ENCODE measurements at places on chromosomes 4 and X. TPM values are rescaled to one million over a fixed set of nuclear protein-coding genes. Genes with fewer than 3 reads are reported as not detected.

The SRP72 gene
- 57.6 TPM for total RNA-seq

The HHIP gene
- total RNA-seq, result 0.49 TPM

DNA sequence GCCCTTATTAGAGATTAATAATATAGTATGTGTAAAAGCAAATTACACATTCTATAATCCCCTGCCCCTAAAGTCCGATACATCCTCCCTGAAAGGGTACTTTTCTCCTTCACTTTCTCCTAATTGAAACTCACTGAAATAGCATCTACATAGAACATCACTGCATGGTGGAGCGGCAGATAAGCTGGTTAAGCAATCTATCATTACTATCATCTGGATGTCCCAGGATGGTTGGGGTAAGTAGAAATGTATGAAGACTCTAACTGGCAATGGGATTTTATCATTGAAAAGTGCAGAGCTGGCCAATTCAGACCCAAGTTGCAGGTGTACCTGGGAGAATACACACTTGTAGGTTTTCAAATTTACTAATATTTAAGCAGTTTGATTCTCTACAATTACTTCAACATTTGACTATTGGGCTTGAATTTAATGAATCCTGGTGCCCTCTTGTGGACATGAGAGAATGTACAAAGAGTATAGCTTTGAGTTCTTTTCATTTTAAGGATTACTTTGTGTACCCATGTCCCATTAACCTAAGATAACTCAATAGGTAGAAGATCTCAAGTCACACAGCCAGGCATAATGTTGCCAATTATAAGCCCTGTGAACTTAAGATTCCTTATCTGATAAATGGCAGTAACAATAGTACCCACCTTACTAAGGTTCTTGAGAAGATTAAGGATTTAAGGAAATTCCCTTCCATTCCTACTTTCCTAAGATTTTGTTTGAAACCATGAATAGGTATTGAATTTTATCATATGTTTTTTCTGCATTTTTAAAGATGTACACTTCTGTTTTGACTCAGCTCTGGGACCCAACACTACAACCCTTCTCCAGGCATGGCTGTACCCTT lies 69.8 kb downstream of the SHROOM3 start:
- H3K4me1 ChIP-seq, result no peaks in the 10 kb centered on the region
- H3K36me3 ChIP-seq, result no peaks in the 10 kb centered on the region
- no peak overlapping the region for H3K4me3 ChIP-seq
- no peak overlapping the region for H3K27ac ChIP-seq
- H3K27me3 ChIP-seq, result no peaks in the 10 kb centered on the region

DNA sequence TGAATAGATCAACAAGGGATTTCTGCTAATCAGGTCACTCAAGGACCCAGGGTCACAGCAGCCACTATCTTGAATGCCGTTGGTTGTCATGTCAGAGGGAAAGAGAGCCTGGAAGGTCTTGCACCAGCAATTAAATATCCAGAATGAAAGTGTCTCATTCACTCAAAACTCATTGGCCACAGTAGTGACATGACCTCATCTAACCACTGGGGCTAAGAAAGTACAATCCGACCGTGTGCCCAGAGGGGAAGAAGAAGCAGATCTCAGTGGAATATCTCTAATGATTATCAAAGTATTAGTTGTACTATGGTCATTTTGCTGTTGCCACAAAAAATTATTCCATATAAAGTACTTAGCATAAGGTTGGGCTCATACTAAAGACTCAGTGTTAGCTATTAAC lies 210.0 kb downstream of the QDPR start:
- H3K27me3 ChIP-seq, result no peaks in the 10 kb centered on the region
- no peak overlapping the region for H3K4me3 ChIP-seq
- H3K27ac ChIP-seq, result no peak overlapping the region
- H3K36me3 ChIP-seq, result no peaks in the 10 kb centered on the region
- no peaks in the 10 kb centered on the region for H3K4me1 ChIP-seq
- no peak for DNase-seq

The C1GALT1C1 gene
- total RNA-seq, result 34.5 TPM

The HPGDS gene
- not detected for total RNA-seq

DNA sequence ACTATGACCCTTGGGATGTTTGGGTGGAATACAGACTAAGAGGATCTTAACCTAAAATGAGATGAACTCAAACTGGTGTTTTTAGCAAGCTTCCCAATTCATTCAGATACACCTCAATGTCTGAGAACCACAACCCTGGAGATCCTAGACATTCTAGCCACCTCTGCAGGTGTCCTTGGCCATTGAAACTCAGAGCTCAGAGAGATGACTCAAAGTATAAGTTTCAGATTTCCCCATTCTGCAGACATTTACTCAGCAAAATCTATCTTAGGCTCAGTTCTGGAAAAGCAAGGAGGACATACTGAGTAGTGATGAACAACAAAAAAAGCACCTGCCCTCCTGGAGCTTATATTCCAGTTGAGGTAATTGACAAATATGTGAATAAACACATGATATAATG lies 47.8 kb downstream of the COMMD8 start:
- H3K4me3 ChIP-seq, result no peak overlapping the region
- no peak overlapping the region for H3K27ac ChIP-seq
- no peaks in the 10 kb centered on the region for H3K27me3 ChIP-seq
- DNase-seq, result no peak
- H3K4me1 ChIP-seq, result peaks cover 10% of the 10 kb centered on the region

- H3K4me1 ChIP-seq, result peaks cover 19% of the 10 kb centered on the region
- no peaks in the 10 kb centered on the region for H3K36me3 ChIP-seq
- H3K27me3 ChIP-seq, result no peaks in the 10 kb centered on the region
- no peak overlapping the region for H3K4me3 ChIP-seq
- peak overlapping the region; percentile 75 for H3K27ac ChIP-seq
Measured at GRCh38 chrX:389021-389441, 2.3 kb upstream of the PPP2R3B start.

DNA sequence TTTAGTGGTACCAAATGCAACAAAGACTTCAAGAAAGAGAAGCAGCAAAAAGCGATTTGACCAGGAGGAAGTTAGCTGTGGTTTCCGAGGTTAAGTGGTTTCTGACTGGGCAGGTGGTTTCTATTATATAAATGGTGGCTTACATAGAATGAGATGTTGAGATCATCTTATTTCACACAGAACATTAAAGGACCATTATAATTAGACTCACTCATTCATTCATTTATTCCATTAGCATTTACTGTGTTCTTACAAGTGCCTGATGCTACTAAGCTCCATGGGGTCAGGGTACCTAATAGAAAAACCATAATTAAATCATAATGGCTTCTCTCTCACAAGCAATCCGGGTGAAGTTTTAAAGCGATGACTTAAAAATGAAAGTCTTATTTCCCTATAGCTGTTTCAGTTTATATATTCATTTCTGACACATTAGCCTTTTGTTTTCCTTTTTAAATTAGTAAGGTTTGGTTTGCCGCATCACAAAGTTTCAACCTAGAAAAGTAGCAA lies 10.6 kb downstream of the TSPAN6 start:
- no peaks in the 10 kb centered on the region for H3K27me3 ChIP-seq
- H3K4me1 ChIP-seq, result no peaks in the 10 kb centered on the region
- no peak for DNase-seq

DNA sequence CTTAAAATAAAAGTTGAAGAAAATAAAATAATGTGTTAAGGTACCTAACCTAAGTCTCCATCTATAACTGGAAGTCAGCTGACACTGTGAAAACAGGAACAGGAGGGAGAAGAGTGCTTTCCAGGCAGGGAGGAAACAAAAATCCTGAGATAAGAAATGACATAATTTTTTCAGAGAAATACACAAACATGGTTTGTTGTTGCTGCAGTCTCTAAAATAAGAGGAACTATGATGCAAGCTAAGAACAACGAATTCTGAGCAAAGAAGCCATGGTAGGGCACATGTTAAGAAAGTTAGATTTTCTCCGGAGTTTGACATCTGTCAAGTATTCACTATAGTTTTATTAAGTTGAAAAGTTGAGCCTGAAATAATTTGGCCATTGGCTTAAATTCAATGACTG lies 26.9 kb downstream of the PAPSS1 start:
- H3K4me1 ChIP-seq, result no peaks in the 10 kb centered on the region
- H3K36me3 ChIP-seq, result no peaks in the 10 kb centered on the region
- no peak for DNase-seq
- H3K27ac ChIP-seq, result no peak overlapping the region

DNA sequence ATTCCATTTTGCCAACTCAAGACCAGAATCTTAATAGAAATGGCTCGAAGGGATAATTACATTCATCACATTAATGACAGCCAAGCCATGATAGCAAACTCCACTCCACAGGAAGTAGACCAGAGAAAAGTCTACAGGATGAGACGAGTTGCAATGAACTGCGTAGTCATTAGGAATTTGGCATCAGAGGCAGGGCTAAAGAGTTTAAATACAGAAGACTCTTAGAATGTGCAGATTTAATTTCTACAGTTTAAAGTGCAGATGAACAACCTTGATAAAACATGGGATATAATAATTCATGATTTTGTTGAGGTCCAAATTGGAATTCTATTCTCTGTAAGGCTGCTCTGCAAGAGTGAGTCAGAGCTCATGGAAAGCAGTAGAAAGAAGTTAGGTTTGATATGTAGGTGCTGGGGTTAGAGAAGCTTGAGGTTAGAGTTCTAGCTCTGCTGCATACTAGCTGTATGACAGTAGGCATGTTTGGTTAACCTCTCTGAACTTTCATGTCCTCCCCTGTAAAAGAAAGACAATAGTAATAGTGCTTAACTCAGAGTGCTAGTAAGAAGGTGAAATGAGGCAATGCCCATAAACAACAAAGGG lies 32.2 kb downstream of the LNX1 start:
- H3K4me3 ChIP-seq, result no peak overlapping the region
- H3K27ac ChIP-seq, result no peak overlapping the region
- H3K27me3 ChIP-seq, result no peaks in the 10 kb centered on the region
- H3K4me1 ChIP-seq, result peaks cover 11% of the 10 kb centered on the region

The SPANXC gene
- not detected for total RNA-seq

- no peak overlapping the region for H3K4me3 ChIP-seq
- H3K27ac ChIP-seq, result no peak overlapping the region
- no peak for DNase-seq
- H3K4me1 ChIP-seq, result no peaks in the 10 kb centered on the region
- H3K27me3 ChIP-seq, result no peaks in the 10 kb centered on the region
- no peaks in the 10 kb centered on the region for H3K36me3 ChIP-seq
Measured at GRCh38 chr4:155818639-155819038, 47.4 kb downstream of the ASIC5 start.

- no peak overlapping the region for H3K4me3 ChIP-seq
- H3K27ac ChIP-seq, result no peak overlapping the region
- no peaks in the 10 kb centered on the region for H3K36me3 ChIP-seq
- H3K27me3 ChIP-seq, result no peaks in the 10 kb centered on the region
Measured at GRCh38 chr4:16942491-16942890, 44.0 kb upstream of the LDB2 start.

GRCh38 chrX:8084006-8084405 lies 87.1 kb downstream of the VCX2 start:
- no peaks in the 10 kb centered on the region for H3K36me3 ChIP-seq
- H3K4me1 ChIP-seq, result no peaks in the 10 kb centered on the region
- H3K27ac ChIP-seq, result no peak overlapping the region

The USP17L18 gene
- total RNA-seq, result not detected

DNA sequence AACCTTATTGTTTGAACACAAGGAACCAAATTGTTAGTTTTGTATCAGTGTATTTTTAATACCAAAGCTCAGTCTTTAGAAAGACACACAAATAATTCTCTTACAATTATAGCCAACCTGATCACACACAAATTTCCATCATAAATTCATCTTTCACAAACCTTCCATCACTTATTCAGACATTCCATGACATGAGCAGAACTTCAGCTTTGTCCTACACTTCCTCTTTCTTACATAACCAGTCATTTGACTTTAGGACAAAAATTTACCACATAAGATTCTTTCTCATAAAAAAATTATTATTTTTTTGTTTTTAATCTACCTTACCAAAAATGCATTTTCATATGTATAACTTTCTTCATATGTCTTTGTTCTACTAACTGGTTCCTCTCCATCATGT lies 312.2 kb downstream of the GALNTL6 start:
- no peaks in the 10 kb centered on the region for H3K4me1 ChIP-seq
- H3K4me3 ChIP-seq, result no peak overlapping the region
- H3K36me3 ChIP-seq, result no peaks in the 10 kb centered on the region

DNA sequence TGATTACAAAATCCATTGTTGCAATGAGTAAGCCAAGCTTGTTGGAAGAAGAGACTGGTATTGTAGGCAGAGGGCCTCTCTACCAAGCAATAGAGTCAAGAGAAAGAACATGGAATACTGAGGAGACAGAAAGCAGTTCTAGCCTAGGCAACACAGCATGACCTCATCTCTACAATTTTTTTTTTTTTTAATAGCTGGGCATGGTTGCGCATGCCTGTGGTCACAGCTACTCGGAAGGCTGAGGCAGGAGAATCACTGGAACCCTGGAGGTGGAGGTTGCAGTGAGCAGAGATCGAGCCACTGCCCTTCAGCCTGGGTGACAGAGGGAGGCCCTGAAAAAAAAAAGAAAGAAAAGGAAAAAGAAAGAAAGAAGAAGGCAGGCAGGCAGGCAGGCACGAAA lies 11.7 kb upstream of the ZBTB33 start:
- H3K27ac ChIP-seq, result no peak overlapping the region
- H3K27me3 ChIP-seq, result no peaks in the 10 kb centered on the region
- no peaks in the 10 kb centered on the region for H3K4me1 ChIP-seq
- no peak for DNase-seq

DNA sequence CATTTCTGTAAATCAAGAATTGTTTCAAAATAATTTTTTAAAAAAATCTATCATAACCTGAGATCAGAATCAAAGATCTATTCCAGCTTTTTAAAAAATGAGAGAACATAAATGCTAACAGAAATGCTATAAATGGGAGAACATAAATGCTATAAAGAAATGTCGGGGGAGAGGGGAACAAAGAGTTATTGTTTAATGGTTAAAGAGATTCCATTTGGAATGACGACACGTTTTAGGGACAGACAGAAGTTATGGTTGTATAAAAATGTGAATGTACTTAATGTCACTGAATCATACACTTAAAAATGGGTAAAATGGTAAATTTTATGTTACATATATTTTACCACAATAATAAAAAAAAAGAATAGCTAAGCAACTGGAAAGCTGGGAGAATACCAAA lies 127.1 kb downstream of the ATRX start:
- H3K4me1 ChIP-seq, result no peaks in the 10 kb centered on the region
- DNase-seq, result no peak
- no peak overlapping the region for H3K27ac ChIP-seq
- H3K27me3 ChIP-seq, result no peaks in the 10 kb centered on the region

DNA sequence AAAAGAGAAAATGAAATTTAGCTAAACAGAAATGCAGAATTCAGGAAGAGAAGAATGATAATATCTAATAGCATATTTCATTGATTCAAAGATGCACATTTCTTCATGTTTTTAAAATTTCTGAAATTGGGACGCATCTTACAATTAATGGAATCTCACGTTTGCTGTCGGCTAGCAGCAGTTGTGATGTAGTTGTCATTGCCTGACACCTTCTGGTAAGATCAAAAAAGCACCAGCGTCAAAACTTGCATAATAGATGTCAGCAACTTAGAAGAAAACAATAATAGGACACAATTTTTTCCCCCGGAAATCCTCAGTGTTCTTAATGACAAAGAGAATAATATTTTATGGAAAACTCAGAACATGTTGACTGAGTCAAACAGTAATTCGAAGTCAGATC lies 29.8 kb upstream of the SLC7A3 start:
- H3K27ac ChIP-seq, result no peak overlapping the region
- DNase-seq, result no peak
- no peak overlapping the region for H3K4me3 ChIP-seq
- no peaks in the 10 kb centered on the region for H3K36me3 ChIP-seq
- no peaks in the 10 kb centered on the region for H3K4me1 ChIP-seq
